Cerebellar nuclear complex (tissue), 1 donor: ENCODE measurements at places on chromosomes 1 and 21.

- no peak for DNase-seq
These were observed at the start of gene PATJ for GRCh38 chr1:61741711-61742619. PATJ (plus strand) TSS chr1:61742480; CDS start chr1:61762893, 20,413 bp downstream.

GRCh38 chr1:19347533-19348172, 35.5 kb downstream of the SLC66A1 start:
- DNase-seq = no peak

DNA sequence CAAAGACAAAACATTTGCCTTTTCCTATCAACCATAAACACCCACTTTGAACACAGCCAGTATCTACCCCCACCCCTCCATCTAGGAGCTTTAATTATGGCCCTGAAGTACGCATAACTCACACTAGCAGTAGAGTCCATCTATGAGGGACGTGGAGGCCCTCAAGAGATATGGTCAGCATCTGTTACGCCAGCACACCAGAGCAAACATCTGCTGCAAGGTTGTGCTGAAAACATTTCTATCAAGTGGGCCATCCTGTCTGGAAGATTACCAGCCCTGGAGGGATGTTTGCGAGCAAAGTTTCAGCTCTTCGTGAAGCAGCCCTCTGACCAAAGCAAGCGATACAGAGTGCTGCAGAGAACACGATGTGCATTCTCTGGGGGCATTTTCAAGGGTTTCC, 74.6 kb downstream of the SLC45A1 start:
- DNase-seq = no peak

DNA sequence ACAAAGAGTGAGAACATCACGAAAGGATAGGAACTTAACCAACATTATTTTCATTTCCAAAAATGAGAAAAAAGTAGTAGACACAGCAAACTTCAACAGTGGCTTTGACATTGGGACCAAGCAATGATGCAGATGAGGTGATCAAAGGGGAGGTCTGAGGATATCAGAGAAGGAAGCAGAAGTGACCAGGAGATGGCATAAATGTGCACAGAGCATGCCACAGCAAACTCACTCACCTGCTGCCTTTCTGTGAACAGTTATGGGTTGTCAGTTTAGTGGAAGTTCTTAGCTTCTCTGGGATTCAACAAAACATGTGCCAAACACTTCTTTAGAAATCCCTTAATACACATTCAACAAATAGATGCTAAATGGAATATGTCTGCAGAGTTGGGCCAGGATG, 290.1 kb downstream of the PLPP3 start:
- DNase-seq = no peak

DNA sequence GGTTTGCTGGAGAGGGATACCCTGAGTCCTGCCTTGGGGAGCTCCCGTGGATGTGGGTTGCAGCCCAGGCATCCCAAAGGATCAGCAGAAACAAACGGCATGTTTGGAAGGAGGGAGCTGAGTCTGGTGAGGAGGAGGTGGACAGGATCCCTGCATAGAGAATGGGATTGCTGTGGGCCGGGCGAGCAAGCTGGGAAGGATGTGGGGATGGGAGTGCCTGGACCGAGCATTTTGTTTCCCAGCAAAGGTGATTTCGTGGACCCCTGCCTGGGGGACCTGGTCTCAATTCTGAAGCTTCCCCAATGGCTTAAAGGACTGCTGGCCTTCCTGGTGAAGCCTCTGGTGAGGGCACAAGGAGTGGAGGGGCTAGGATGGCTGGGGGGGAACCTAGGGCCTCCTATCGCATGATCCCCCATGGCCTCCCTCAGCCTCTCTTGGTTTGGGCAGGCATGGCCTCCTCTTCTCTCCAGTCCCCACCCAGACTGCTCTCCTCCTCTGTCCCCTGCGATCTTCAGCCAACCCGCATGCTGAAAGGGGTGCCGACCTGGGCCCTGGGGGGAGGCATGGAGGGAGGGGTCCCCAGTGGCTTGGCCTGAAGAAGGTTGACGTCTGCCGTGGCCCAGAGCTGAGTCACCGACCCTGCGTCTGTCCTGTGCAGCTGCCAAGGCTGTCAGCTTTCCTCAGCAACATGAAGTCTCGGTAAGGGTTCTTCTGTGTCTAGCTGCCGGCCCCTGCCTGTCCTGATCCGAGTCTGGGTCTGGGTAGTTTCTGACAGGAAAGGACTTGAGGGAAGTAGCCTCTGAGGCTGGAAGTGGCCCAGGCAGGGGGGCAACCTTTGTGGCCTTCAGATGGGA, 16.3 kb downstream of the FAAH start:
- no peak for DNase-seq

DNA sequence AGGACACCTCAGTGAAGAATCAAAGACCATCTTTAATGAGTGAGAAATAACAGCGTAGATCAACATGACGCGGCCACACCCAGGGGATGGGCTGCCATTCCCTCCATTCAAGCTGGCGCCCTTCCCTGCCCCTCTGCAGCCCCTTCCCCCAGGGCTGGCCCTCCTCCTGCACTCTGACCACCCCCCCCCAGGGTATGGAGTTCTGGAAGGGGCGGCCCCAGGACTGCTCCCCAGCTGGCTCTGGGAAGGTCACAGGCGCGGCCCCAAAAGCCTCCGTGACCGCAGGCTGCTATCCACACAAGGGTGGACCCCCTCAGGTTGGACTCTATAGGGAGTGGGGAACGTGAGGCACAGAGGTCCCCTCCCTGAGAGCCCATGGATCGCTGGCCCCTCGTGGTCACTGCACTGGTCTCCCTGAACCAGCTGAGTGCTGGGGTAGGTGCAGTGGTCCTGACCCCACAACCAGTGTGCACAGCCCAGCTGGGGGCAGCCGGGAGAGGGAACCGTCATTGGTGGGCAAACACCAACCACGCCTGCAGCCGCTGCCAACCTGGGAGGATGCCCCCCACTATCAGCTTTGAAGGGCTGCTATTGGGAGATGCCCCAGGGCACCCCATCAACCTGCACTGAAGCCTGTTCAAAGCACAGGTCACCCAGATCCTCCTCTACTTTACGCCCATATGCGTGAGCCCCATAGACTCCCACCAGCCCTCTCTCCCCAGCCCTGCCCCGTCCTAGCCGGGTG, 16.1 kb upstream of the GPR153 start:
- no peak for DNase-seq

- no peak for DNase-seq
These were observed 9.2 kb upstream of the ZNF644 start for GRCh38 chr1:91031081-91031480.

DNA sequence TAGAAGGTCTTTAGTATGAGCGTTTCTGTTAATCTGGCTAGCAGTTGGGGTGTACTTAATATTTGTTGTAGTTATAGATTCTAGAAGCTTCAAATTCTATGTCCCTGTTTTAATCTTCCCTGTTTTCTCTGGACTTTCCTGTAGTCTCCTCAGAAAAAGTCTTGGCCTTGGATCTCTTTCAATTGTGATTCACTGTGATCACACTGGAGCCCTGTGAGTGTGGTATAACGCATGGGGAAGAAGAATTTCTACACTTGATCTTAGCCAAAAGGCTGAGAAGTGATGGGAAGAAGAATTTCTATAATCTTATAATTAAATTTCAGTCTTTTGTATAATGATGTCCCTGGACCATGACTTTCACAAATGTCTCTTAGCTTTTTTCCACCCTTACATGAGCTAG, 36.7 kb upstream of the COP1 start:
- no peak for DNase-seq

GRCh38 chr1:210260096-210260495, 27.5 kb downstream of the SERTAD4 start:
- DNase-seq = no peak

DNA sequence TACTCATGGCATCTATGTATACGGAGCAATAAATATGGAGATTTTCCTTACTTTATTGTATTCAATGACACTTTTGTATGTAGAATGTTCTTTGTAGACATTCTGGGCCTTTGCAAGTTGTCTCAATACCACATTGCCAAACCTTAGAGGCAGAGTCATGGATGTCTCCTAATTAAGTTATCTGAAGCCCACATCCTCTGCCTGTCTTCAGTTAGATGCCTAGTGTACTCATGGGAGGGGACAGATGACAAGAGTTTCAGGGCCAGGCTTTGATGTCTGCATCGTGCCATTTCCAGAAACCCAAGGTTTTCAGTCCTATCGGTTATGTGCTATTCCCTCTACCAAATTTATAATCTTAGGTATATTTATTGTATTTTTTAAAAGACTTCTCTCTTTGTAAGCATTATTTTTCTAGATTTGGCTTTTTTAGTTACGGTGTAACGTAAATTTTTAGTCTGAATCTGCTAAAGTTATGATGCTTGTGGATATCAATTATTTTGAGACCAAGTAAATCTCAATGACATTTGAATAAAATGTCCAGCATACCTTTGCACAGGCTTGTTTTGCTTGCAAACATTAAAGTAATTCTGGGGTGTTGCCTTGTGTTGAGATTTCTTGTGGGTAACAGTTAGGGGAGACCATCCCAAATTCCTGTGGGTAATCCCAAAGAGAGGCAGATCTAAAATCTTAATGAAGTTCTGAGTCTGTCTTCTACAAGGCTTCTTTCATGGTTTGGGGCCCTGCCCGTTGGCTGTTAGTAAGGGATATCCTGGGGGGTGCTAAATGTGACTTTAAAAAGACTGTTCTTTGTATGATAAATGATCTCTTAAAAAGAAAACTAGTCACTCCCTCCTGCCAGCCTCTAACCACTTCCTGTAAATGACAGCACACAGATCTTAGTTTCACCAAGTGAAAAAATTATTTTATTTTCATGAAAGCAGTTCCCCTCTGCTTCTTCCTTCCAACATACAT, 8.0 kb upstream of the MACF1 start:
- no peak for DNase-seq

GRCh38 chr1:196535727-196536126, 72.5 kb downstream of the KCNT2 start:
- DNase-seq = no peak

DNA sequence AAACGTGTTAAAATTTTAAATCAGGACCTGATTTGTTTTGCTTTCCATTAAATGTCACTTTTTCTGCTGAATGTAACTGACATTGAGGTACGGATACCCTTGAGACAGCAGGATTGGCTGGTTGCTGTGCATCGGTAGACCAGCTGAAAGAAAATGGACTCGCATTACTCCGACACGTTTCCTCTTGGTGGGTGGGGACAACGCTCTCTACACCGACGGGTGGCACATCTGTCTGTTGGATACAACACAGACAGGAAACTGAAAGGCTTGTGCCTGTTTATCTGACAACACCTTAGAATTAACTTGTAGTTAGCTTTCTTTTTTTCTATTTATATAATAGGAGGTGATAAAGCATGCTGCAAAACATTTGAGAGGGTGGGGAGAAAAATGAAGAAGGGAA, 19.4 kb downstream of the PRPF38A start:
- no peak for DNase-seq

- DNase-seq = no peak
These were observed 111.6 kb downstream of the ADGRL2 start for GRCh38 chr1:81912383-81912782.

DNA sequence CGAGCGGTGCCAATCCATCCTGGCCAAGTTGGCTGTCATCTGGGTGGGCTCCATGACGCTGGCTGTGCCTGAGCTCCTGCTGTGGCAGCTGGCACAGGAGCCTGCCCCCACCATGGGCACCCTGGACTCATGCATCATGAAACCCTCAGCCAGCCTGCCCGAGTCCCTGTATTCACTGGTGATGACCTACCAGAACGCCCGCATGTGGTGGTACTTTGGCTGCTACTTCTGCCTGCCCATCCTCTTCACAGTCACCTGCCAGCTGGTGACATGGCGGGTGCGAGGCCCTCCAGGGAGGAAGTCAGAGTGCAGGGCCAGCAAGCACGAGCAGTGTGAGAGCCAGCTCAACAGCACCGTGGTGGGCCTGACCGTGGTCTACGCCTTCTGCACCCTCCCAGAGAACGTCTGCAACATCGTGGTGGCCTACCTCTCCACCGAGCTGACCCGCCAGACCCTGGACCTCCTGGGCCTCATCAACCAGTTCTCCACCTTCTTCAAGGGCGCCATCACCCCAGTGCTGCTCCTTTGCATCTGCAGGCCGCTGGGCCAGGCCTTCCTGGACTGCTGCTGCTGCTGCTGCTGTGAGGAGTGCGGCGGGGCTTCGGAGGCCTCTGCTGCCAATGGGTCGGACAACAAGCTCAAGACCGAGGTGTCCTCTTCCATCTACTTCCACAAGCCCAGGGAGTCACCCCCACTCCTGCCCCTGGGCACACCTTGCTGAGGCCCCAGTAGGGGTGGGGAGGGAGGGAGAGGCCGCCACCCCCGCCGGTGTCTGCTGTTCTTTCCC, 5.3 kb downstream of the GPR37L1 start:
- DNase-seq = no peak

DNA sequence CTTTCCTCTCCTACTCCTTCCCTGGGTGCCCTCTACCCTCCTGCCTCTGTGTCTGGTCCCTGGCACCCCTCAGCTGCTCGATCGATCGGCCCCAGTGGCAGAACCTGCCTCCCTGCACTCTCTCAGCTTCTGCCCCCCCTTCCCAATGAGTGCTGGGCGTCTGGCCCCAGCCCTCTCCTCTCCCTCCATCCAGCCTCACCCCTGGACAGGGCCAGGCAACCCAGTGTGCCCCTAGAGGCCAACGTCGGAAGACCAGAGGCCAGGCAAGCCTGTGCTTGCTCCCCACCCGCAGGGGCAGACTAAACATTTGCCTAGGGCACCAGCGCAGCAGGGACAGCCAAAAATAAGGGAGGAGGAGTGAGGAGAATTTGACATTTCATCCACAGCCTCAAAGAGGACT, 43.5 kb downstream of the LGR6 start:
- DNase-seq = no peak

DNA sequence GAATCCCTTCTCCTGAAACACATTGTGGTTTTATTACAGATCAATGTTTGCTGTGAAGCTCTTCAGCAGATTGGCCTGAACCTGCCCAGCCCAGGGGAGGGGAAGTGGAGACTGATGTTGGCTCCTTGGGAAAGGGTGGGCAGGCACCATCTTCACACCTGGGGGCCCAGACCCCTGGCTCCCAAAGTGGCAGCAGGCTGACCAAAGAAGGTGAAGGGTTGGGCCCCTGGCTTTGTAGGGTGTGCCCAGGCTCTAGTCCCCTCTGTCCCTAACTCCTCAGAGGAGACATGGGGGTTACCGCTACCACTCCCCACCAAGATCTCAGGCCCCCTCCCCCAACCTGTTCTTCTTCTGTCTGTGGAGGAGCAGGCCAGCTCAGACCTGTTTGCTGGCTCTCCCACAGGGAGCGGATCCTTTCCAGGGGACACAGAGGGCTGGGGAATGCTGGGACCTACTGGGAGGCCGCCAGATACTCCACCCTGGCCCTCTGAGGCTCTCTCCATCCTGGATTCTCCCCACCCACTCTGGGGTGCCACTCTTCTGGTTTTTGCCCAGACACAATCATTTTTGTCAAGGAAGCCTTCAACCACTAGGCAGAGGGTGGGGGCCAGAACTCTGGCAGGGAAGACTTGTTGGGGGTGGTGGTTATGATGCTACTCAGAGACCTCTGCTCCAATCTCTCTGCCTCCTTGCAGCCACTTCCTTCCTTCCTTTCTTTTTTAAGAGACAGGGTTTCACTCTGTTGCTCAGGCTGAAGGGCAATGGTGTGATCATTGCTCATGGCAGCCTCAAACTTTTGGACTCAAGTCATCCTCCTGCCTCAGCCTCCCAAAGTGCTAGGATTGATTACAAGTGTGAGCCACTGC, 5.0 kb upstream of the EFNA3 start:
- DNase-seq = no peak

GRCh38 chr1:25043228-25043580, 113.1 kb upstream of the RUNX3 start:
- DNase-seq = no peak

GRCh38 chr1:75583282-75583681, 27.6 kb downstream of the SLC44A5 start:
- DNase-seq = no peak
